Heart left ventricle (tissue), 16 donors: ENCODE measurements at places on chromosomes 7 and 10.
A peak's percentile ranks its signal among the peaks of the same experiment; 100 is the strongest.

GRCh38 chr10:47278152-47278473 lies 21.9 kb upstream of the GDF10 start:
- DNase-seq: no peak

DNA sequence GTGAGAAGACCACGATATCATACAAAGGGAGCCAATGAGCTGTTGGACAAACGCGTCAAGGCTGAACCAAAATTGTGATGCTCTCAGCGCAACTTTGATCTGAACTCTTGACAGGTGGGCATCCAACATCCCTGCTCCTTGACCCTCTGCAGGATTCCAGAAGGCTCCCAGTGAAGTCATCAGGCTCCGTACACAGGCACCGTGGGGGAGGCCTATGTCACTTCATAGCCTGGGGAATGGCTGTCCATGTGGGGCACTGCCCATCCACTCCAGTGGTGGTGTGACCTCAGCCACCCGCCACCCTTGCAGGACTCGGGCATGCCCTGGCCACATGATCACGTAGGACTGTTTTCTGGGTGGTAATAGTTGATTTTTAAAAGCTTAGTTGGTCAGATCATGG lies 233.8 kb upstream of the GRB10 start:
- DNase-seq: no peak

DNA sequence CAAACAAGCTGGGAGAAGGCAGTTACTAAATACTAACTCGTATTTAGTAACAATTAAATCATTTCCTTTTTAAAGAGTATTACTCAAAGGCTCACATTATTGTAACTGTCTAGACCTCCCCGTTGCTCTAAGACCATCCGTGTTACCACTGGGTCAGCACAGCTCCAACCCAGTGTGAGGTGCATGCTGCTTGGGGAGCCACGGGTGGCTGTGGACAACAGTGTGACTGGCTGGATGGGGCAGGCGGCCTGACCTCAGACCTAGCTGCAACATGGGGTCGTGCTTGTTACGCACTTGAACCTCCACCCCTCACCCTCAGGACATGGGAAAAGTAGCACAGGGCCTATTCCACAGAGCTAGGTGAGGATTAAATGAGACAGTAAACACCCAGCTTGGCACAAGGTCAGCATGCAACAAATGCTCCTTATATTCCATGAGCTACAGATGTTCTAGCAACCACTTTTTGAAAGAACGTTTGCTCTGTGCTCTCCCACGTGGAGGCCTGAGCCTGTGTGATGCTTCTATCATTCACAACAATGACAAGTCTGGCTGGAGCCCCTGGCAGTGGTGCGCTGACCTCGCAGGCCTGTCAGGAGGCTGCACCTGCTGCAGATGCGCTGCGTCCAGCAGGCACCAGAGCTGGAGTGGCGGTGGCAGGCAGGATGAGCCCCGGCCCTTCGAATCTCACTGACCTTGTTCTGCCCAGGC lies 135.7 kb downstream of the PKD1L1 start:
- no peak for DNase-seq

- DNase-seq: no peak
Measured at GRCh38 chr10:123858077-123858681, 33.4 kb downstream of the CPXM2 start.

DNA sequence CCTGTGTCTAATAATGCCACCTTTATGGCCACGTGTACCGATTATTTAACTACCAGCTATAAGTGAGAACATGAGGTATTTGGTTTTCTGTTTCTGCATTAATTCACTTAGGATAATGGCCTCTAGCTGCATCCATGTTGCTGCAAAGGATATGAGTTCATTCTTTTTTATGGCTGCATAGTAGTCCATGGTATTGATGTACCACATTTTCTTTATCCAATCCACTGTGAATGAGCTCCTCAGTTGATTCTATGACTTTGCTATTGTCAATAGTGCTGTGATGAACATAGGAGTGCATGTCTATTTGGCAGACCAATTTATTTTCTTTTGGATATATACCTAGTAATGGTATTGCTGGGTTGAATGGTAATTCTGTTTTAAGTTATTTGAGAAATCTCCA lies 96.4 kb downstream of the SLC25A40 start:
- DNase-seq: no peak

DNA sequence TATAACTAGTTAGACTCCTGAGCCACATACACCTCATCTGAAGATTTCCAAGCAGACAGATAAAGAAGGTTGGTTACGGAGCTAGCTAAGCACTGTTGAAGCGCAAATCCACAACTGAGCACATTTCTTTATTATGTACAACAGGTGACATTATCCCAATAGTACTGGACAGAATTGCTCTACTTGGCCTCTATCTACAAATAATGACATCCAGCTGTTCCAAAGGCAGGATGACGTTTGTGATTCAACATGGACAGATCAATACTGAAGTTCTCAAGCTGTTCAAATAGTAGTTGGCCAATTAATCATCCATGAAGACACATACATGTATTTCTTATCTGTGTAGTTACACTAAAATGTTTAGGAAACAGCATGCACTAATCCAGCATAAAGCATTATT lies 101.0 kb downstream of the UBE2H start:
- DNase-seq: no peak

GRCh38 chr7:114530057-114530611 lies 115.5 kb downstream of the FOXP2 start:
- DNase-seq: no peak

GRCh38 chr7:69162931-69163670 lies 435.2 kb upstream of the AUTS2 start:
- no peak for DNase-seq

- DNase-seq: peak; percentile 91
Measured at GRCh38 chr7:22726907-22727713, at the start of gene IL6. TSS of gene IL6 (plus strand) at chr7:22727200. CDS start at chr7:22727263, 63 bp downstream.

GRCh38 chr7:4842319-4843064 lies 19.3 kb downstream of the PAPOLB start:
- DNase-seq: no peak

- DNase-seq: no peak
Measured at GRCh38 chr7:138945821-138946220, 35.4 kb downstream of the KIAA1549 start.

DNA sequence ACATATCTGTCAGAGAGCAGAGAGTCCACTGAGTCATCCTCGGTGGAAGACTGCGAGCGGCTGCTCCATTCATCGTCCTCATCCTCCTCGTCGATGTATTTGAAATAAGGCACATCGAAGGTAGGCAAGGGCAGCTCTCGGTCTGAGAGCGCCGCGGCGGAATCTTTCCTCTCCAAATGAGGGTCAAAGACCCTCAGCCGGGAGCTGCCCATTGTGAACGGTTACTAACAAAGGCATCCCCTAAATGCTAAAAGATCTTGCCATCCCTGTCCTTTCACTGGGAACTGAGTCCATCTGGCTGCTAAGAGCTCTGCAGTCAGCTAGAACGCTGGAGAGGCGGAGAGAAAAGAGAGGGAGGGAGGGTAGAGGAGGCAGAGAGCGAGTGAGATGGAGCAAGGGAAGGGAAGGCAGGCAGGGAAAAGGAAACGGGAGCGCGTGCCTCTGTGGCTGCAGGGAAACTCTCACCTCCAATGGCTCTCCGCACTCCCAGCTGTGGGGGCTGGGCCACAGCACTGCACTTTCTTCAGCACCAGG lies 163.4 kb downstream of the RAPGEF5 start:
- peak; percentile 20 for DNase-seq

DNA sequence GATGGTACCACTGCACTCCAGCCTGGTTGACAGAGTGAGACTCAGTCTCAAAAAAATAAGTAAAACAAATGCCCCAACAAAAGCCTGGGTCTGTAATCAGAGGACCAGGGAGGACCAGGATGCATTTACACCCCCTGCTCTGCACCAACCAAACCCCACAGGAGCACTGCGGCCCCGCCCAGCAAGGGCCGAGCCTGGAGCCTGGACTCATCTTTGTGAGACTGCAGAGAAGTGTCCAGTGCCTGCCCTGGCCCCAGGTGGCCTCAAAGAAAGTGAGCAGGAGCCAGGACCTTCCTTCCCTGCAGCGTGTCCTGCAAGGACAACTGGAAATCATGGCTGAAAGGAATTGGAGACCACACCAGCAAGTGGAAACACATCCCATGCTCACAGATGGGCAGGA lies 31.6 kb downstream of the KNDC1 start:
- no peak for DNase-seq

DNA sequence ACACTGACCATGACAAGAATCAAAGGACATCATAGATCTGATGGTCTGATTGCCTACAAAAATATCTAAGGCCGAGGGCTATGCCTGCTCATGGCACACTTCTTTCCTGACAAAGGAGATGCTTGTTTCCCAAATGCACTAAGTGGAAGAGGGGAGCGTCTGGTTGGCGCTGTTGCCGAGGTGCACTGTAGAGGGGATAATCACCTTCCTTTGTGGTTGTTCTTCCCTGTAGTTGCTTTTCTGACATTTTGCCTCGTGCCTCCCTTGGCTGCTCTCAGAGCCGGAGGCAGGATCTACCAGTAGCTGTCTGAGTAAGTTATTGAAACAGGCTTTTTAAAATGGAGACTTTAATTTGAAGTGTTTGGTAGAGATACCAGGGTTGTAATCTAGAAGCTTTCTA lies 352.0 kb downstream of the SORCS3 start:
- no peak for DNase-seq

GRCh38 chr10:11339013-11339412 lies 272.4 kb downstream of the USP6NL start:
- DNase-seq: peak; percentile 24

DNA sequence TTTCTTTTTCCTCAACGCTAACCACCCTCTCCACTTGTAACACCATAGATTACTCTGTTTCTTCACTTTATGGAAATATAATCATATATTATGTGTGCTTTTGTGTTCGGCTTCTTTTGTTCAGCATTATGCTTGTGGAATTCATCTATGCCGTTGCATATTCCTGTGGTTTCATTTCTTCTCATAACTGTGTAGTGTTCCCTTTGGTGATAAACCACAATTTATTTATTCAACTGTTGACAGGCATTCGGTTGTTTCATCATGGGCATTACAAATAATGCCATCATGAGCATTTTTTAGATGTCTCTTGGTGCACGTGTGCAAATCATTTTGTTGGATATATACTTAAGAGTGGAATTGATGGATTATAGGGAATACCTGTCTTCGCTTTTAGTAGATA lies 12.1 kb downstream of the AVL9 start:
- DNase-seq: no peak

- DNase-seq: no peak
Measured at GRCh38 chr7:154647625-154648024, 355.3 kb downstream of the PAXIP1 start.

- no peak for DNase-seq
Measured at GRCh38 chr7:37659971-37660565, 23.5 kb upstream of the GPR141 start.

GRCh38 chr10:129495698-129496097 lies 28.7 kb downstream of the MGMT start:
- DNase-seq: no peak

GRCh38 chr7:44884621-44885393 lies 523 bp downstream of the PURB start:
- DNase-seq: peak; percentile 75

DNA sequence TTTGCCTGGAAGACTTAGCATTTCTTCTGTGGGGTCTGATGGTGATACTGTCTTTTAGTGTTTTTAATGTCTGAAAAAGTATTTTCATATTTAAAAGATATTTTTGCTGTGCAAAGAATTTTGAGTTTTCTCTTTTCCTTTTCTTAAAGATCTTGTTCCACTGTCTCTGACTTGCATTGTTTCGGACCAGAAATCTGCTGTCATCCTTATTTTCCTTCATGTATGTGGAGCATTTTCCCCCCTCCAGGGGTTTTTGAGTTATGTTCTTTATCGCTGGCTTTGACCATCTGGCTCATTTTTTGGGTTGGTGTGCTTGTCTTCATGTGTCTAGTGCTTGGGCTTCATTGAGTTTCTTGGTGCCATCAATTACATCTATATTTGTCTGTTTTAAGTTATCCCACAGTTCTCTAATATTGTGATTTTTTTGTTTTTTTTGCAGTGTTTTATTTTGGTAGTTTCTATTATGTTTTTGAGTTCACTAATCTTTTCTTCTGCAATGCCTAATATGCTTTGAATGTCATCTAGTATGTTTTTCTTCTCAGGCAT lies 119.9 kb downstream of the MGMT start:
- no peak for DNase-seq

GRCh38 chr10:113335592-113335991 lies 217.3 kb upstream of the HABP2 start:
- no peak for DNase-seq

GRCh38 chr7:130673066-130673465 lies 4.5 kb upstream of the COPG2 start:
- no peak for DNase-seq

DNA sequence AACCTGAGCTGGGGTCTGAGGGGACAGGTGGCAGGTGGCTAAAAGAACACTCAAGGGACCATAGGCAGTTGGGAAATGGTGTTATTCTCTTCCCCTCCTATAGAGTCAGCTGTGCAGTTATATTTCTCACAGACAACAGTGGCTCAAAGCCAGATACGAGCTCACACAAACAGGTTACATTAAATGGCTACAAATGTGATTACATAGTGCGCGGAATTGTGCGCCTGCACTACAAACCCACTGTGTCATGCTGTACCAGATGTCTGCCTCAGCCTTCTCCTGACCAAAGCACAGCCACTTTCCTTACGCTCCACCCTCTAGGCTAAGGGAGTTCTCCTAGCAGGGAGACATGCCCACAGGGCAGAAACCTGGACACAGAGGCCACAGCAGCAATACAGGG lies 387.2 kb downstream of the CNTNAP2 start:
- DNase-seq: no peak

DNA sequence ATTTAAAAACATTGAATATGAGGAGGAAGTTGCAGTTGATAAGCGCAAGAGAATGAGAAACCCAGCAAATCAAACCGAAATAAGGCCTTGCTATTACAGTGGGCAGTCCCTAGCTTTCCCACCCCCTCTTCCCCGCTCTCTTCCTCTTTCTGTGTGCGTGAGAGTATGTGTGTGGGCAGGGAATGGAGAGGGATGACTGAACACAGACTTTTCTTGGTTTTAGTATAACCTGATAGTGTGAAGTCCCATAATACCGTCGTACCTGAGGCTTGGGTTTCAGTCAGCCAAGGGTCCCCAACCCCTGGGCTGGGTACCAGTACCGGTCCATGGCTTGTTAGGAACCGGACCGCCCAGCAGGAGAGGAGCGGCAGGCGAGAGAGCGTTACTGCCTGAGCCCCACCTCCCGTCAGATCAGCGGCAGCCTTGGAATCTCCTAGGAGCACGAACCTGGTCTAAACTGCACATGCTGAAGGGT lies 255.3 kb downstream of the CELF2 start:
- DNase-seq: no peak

DNA sequence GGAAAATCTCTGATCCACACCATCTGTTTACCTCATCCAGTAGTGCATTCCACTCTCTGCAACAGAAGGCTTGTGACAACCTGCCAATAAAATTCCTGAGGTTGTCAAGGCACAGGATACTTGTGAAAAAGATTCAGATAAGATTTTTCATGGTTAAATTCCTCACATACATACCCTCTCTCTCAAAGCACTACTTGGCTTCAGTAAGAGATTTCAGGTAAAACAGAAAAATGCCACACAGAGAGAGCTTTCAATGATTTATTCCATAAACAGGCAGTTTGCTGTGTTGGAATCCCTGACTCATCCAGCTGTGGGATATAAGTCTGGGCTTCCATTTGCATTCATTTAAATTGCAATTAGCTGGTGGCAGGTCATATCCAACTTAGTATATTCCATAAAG lies 99.7 kb upstream of the CAV2 start:
- no peak for DNase-seq
